ENCODE measurements at places on chromosomes 6 and 20. TPM values are rescaled to one million over a fixed set of nuclear protein-coding genes. Genes with fewer than 3 reads are reported as not detected.

Gene VGLL2
- not detected for total RNA-seq

Gene BCAS4
- 4.9 TPM for total RNA-seq

Gene PGC
- total RNA-seq: not detected

Gene GHRH
- total RNA-seq: not detected

Gene NKX2-4
- not detected for total RNA-seq

Gene SNAP25
- not detected for total RNA-seq

Gene KCNK15
- not detected for total RNA-seq

Gene PRL
- total RNA-seq: not detected

Gene SRC
- total RNA-seq: 15.1 TPM

Gene REM1
- total RNA-seq: 0.09 TPM

Gene HSPA12B
- 11.6 TPM for total RNA-seq

Gene SLC16A10
- not detected for total RNA-seq

All from endothelial cell of coronary artery (primary cell).